ENCODE measurements at places on chromosomes 12 and 14. TPM values are rescaled to one million over a fixed set of nuclear protein-coding genes. Genes with fewer than 3 reads are reported as not detected.

- DNase-seq: no peak
These were observed 3.2 kb downstream of the GPR132 start for GRCh38 chr14:105062048-105062433.

GRCh38 chr14:61474015-61474414 lies 152.6 kb downstream of the PRKCH start:
- no peak for DNase-seq

- DNase-seq: no peak
These were observed 264.2 kb upstream of the AMIGO2 start for GRCh38 chr12:47343684-47344567.

DNA sequence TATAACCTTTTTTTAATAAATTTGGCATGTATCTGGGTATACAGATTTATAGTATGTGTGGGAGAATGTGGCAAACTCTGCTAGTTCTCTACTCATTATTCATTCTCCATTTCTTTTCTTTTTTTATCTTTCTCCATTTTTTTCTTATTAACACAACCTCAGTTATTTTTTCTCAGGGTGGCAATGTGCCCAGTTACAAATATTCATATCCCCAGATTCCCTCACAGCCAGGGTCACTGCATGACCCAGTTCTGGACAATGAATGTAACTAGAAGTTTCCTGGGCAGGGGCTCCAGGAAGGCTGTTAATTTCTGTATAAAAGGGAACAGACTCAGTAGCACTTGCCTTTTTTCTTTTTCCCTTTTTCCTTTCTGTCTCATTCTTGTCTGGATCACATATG lies 95.6 kb downstream of the VCPKMT start:
- DNase-seq: no peak

DNA sequence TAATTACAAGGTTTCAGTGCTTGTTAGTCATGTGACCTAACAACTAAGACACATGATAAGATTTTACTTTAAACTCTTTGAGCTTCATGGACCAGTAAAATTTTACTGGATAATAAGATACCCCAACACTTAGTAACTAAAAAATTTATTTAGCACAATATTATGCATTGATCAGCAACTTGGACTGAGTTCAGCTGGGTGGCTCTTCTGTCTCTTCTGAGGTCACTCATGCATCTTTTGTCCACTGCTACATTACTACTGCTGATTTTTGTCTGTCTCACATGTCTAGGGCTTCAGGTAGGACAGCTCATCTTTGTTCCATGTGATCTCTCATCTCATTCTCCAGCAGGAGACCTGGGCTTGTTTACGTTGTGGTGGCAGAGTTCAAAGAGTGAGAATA lies 370.2 kb upstream of the TMTC1 start:
- no peak for DNase-seq

DNA sequence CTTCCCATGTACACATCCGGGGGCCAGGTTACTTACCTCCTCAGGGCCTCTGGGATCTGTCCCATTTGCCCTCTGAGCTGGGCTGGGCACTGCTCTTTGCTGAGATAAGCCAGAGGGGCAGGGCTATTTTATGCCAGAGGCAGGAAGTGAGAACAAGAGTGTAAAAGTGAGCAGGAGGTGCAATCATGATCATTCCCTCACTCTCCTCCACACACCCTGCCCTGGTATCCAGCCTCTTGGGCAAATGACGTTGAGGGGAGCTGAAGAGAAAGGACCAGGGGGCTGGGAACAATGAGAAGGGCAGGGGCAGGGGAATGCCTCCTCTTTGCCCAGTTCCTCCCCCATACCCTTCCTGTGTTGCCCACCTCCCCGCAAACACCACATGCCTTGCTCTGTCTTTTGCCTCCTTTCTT lies 4.2 kb downstream of the LPAR5 start:
- no peak for DNase-seq

DNA sequence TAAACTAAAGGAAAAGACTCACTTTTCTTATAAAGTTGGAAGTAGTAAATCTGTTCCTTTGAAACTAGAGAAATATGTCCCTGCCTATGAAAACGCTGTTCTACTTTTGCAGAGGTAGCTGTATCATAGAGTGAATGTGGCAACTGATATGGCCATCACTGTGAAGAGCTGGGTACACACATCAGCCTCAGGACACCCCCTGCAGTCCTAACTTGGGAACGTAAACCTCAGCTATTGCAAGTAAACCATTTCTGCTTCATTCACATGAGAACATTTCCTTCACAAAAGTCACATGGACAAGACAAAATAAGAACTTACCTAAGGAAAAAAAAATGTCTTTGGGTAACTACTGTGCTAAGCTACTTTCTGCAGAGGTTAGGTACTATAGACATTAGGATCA lies 233.3 kb upstream of the PPFIA2 start:
- DNase-seq: no peak

DNA sequence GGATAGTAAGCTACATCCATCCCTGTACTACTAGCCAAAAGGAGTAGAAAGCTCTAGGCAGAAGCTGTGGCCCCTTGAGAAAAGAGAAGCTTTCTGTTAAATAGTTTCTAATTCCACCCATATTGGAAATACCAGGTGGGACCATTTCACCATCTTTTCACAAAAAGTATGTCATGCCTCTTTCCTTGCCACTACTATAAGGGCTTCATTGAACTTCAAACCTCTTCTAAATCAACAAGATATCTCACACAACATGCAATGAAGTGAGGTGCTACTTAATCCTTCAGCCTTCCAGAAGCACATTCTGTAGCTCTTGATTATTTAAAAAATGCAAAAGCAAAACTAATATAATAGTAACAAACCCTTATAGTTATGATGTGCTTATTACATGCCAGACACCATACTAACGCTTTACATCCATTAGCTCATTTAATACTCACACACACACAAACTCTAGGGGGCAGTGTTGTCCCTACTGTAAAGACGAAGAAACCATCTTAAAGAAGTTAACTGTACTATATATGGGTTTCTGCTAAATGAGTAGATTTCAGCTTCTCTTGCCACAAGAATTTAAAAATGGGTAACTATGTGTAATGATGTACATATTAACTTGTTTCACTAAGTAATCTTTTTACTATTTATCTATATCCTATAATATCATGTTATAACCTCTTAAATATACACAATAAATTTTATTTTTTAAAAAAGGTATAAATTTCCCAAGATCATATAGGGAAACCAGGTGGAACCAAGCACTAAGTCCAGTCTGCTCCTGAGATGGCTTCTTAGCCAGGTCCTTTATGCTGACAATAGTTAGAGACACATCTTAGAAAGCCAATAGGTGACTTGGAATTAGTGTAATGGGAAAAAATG lies 124.4 kb downstream of the RPS29 start:
- no peak for DNase-seq

- no peak for DNase-seq
These were observed 217.3 kb downstream of the SYT10 start for GRCh38 chr12:33222357-33222756.

DNA sequence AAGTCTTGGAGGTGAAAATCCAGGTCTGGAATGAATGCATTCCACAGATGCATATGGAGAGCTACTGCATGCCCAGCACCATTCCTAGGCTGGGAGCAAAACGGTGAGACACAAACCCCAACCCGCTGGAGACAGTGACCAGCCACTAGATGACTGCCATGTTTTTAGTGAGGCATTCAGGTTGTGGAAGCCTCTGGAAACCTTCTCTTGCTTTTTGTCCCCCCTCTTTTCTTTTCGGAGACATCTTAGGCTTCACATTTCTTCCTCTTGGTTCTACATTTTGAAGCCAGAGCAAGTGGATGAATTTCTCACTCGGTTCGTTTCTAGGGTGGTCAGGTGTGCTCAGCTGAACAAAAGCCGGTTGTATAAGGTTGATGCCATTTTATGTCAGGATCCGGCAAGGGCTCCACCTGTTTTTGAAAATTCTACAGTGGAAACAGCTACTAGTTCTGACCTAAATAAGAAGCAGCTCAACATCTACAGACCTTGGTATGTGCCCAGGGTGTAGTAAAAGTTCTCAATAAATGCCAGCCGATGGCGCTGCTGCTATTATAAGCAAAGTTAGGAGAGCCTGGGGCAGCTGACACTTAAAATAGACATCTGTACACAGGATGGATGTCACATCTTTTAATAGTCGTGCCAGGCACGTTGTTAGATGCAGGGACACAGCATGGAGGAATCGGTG lies 1.8 kb upstream of the ZNF839 start:
- peak; percentile 74 for DNase-seq

DNA sequence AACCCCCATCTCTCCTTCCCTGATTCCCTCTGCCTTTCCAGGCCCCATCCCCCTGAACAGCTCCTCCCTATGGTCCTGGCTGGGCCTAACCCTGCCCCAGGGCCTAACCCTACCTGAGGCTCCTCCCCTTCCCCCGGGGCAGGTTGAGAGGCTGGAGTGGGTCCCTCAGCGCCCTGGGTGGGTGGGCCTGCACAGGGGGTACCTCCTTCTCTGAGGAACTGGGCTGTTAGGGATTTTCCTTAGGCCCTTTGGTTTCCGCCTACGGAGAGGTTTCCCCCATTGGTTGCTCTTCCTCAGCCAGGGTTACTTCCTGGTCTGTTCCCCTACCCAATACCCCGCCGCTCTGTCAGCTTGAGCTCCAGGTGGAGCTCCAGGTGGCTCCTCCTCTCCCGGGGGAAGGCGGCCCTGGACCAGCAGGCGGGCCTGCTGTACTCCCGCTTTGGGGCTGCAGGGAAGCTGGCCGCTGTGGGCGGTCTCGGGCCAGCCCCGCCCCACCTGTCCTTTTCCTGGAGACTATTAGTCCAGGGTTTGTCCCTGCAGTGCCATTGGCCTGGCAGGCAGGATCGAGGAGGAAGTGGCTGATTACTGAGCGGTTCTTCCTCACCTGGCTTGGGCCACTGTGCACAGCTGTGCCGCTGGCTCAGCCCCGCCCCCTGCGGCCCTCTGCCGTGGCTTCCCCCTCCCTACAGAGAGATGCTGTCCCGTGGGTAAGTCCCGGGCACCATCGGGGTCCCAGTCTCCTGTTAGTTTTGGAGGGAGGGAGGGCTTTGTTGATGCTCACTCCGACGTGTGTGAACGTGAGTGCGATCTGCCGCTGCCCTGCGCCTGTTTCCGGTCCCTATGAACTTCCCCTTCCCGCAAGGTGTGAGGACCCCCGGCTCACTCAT lies 2.5 kb downstream of the C12orf57 start:
- DNase-seq: no peak

- DNase-seq: no peak
These were observed 121.7 kb downstream of the RALGAPA1 start for GRCh38 chr14:35687335-35687939.

- DNase-seq: peak; percentile 43
These were observed 46.7 kb downstream of the SMUG1 start for GRCh38 chr12:54142114-54142475.

DNA sequence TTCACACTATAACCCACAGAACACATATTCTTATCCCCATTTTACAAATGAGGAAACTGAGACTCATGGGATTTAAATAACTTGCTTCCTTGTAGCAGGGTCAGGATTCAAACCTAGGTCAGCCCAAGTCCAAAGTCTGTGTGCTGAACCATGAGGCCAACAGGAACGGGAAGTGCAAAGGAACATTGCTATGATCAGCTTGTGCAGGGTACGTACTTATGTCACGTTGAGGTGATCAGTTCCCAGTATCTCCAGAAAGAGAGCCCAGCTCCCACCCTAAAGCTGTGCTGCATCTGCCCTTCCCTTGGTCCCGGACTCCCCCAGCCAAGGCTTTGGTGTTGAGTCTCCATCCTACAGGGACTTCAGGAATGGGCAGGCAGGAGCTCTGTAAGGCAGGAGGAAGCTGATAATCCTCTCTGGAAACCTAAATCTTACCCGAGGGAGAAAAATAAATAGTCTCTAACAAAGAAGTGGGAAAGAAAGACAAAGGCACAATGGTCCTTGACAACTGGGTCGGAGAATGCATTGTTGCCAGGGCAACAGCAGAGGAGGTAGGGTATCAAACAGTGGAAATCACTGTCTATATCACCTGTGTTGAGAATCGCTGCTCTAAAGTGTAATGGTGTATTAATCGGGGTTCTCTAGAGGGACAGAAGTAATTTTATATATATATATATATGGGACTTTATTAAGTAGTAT lies 82.5 kb upstream of the FICD start:
- no peak for DNase-seq

DNA sequence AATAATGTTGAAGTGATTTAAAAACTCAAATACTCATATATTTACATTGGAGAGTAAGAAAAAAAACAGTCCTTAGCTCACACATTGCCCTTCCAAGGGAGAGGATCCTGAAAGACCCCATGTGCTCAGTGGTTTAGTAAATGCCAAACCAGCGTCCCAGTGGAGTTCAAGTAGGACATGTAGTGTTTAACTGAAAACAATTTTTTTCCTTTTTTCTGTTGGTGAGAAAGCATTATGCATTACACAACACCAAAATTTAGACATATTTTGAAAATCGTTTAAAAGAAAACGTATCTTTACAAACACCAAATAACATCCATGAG lies 33.6 kb downstream of the UBR7 start:
- no peak for DNase-seq

DNA sequence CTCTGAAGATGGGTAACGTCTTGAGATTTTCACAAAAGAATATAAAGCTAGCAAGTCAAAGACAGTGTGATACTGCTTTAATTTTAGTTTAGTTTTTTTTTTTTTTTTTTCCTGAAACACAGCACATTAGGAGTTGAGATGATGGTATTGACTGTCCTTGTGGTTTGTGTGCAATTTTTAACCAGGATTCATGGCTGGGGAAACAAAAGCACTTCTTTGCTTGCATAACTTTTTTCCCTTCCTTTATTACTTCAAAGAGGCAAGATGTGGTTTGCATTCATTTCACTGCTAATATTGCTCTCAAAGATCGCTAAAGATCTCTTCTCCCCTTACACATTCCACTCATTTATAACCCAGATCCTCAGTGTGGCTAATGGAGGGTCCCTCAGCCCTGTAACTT lies 157.1 kb upstream of the PZP start:
- DNase-seq: no peak

GRCh38 chr14:72045885-72046284 lies 113.7 kb downstream of the RGS6 start:
- no peak for DNase-seq

DNA sequence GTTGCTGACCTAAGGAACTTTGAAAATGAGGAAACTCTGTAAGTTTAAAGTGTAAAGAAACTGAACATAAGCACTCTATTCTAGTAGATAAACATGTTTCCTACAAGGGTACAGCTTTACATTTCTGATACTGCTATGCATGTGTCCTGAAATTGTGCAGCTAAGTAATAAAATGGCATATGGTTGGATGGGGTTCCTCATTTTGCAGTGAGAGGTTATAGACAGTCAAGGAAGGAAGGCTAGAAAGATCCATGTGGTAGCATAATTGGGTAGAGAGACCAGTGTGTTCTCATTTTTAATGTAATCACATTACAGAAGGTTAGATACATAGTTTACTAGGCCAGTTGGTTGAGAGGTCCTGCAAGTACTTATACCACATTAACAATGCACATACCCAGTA lies 477.0 kb downstream of the TMEM121 start:
- no peak for DNase-seq

- DNase-seq: no peak
These were observed 13.9 kb downstream of the FBXL14 start for GRCh38 chr12:1580526-1580925.

Gene NXPH4
- total RNA-seq: not detected

Gene ZDHHC22
- total RNA-seq: not detected

Gene ZFHX2
- total RNA-seq: 0.23 TPM

Gene SLC25A21
- total RNA-seq: not detected

Gene FBXL14
- total RNA-seq: 11.5 TPM

Gene GPR84
- total RNA-seq: 0.49 TPM

Gene GPD1
- 317 TPM for total RNA-seq

Gene GYS2
- total RNA-seq: not detected

All from gastrocnemius medialis (tissue), 4 donors.